ENCODE measurements at places on chromosomes 5 and 9. TPM values are rescaled to one million over a fixed set of nuclear protein-coding genes. Genes with fewer than 3 reads are reported as not detected.

DNA sequence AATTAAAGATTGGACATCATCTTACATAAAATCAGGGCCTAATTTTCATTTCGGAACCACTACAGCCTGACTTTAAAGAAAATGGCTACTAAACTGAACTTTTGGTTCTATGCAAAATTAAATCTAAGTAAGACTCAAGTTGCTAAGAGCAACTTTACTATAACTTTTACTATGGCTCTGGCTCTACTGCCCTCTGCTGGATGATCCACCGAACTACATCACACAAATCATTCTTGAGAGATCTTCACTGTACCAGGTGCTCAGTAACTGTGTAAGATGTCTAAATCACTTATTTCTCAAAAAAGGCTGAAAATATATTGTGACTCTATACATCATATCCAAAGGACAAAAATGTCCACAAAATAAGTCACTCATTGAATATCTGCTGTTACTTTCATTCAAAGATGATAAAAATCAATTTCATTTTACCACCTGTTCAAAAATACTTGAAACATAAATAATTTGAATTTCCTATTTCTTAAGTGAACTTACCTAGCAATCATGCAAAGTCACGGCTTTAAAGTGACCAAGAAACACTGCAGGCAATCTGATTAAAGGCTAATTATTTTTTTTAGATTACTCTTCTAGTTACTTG lies 13.5 kb downstream of the MOCS2 start:
- peaks cover 46% of the 10 kb centered on the region for H3K36me3 ChIP-seq
- no peaks in the 10 kb centered on the region for H3K4me1 ChIP-seq
- no peak overlapping the region for H3K4me3 ChIP-seq
- no peak for DNase-seq
- H3K27ac ChIP-seq, result no peak overlapping the region

Gene SSBP2
- total RNA-seq, result 43.8 TPM

Gene HK3
- total RNA-seq, result 50.5 TPM

- no peak overlapping the region for H3K27ac ChIP-seq
- no peaks in the 10 kb centered on the region for H3K36me3 ChIP-seq
- H3K27me3 ChIP-seq, result no peaks in the 10 kb centered on the region
- H3K4me3 ChIP-seq, result no peak overlapping the region
- H3K4me1 ChIP-seq, result no peaks in the 10 kb centered on the region
- DNase-seq, result no peak
Measured at GRCh38 chr5:129246088-129246487, 151.5 kb downstream of the ISOC1 start.

- no peaks in the 10 kb centered on the region for H3K36me3 ChIP-seq
- H3K27ac ChIP-seq, result peak within 1 kb of the TSS; percentile 99
- H3K4me1 ChIP-seq, result peaks cover 15% of the 10 kb centered on the region
- DNase-seq, result peak; percentile 94
Measured at GRCh38 chr9:27572918-27573633, at the start of gene C9orf72. Gene C9orf72 (minus strand): TSS chr9:27573481. CDS start chr9:27567120, 6,361 bp downstream.

Gene SPEF2
- total RNA-seq, result 9.9 TPM

Gene SLC34A3
- 0.23 TPM for total RNA-seq

DNA sequence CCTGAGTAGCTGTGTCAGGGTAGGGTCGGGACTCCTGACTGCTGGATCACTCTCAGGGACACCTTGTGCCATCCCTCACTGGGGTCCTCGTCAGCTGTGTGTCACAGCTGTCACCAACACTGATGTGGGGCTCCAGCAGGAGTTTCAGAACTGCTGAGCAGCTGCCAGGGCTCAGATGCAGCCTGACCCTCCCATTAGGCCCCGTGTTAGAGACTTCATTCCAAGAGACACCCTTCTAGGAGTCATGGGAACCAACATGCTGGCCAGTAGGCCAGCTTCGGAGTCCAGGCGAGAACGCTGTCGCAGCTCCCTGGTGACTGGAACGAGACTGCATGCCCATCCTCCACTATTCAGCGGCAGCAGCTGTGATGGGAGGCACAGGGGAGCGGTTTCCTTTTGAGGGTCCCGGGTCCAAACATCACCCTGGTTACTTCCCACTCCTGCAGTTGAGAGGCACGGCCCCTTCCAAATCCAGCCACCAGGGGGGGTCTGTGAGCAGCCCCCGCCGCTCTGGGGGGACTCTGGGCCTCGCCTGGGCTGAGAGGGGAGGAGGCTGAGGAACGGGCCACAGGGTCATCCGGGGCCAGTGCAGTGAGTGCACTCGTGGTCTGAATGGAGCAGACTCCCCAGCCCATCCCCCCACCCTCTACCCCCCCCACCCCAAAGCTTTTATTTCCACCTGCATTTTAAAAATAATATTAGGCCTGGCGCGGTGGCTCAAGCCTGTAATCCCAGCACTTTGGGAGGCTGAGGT lies 12.6 kb upstream of the TCF7 start:
- no peak overlapping the region for H3K27ac ChIP-seq
- H3K27me3 ChIP-seq, result no peaks in the 10 kb centered on the region
- no peaks in the 10 kb centered on the region for H3K36me3 ChIP-seq
- H3K4me3 ChIP-seq, result no peak overlapping the region
- peak; percentile 82 for DNase-seq

- H3K4me3 ChIP-seq, result no peak overlapping the region
- peaks cover 39% of the 10 kb centered on the region for H3K4me1 ChIP-seq
- H3K36me3 ChIP-seq, result peaks cover 5% of the 10 kb centered on the region
- DNase-seq, result no peak
- H3K27me3 ChIP-seq, result no peaks in the 10 kb centered on the region
- H3K27ac ChIP-seq, result no peak overlapping the region
Measured at GRCh38 chr5:138025285-138025684, 7.6 kb downstream of the FAM13B start.

Gene TMEM232
- total RNA-seq, result 3.6 TPM

DNA sequence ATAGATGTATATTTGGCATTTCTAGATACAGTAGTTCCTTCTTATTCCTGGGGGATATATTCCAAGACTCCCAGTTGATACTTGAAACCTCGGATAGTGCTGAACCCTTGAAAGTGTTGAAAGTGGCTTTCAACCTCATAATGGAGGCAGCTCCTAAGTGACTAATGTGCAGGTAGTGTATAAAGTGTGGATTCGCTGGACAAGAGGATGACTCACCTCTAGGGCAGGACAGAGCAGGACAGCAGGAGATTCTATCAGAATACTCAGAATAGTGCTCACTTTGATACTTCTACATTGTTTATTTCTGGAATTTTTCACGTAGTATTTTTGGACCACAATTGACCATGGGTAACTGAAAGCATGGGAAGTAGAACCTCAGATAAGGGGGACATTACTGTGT lies 1138.9 kb upstream of the WWC1 start:
- no peaks in the 10 kb centered on the region for H3K36me3 ChIP-seq
- H3K27ac ChIP-seq, result no peak overlapping the region
- no peak overlapping the region for H3K4me3 ChIP-seq
- no peak for DNase-seq
- H3K27me3 ChIP-seq, result no peaks in the 10 kb centered on the region
- H3K4me1 ChIP-seq, result no peaks in the 10 kb centered on the region

GRCh38 chr9:32500768-32501167 lies 25.2 kb downstream of the RIGI start:
- no peaks in the 10 kb centered on the region for H3K4me1 ChIP-seq
- no peak overlapping the region for H3K27ac ChIP-seq
- peaks cover 43% of the 10 kb centered on the region for H3K36me3 ChIP-seq
- H3K4me3 ChIP-seq, result no peak overlapping the region
- H3K27me3 ChIP-seq, result no peaks in the 10 kb centered on the region

All from upper lobe of right lung (tissue), 1 donor.